ENCODE measurements at places on chromosomes 4 and X.

- no peak for DNase-seq
These were observed 105.5 kb downstream of the MID1 start for GRCh38 chrX:10514891-10515290.

DNA sequence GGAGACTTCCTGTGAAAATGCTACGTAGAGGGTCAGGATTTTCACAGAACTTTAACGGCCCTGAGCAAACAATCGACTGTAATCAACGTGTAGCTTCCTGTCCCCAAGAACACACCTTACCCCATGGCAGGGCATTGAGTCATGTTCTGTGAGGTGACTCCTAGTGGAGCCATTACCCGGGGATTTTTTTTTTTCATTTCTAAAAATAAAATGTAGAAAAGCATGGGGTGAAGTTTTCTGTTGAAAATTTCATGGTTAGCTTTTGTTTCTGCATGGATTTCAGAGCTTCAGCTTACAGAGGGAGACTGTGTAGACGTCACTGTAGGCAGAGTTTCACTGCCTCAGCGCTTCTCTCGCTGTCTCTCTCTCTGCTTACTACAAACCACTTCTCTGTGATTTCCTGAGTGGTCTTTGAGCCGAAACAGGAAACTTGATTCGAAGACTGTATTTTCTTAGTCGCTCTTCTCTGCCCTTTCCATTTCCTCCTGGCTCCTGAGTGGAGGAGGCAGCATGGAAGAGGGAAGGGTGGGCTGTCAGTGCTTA, 111.7 kb downstream of the NFKB1 start:
- no peak for DNase-seq

GRCh38 chr4:153535772-153536513, 69.8 kb downstream of the TMEM131L start:
- DNase-seq, result no peak

- DNase-seq, result no peak
These were observed 239.1 kb upstream of the DKK2 start for GRCh38 chr4:107275225-107275624.

DNA sequence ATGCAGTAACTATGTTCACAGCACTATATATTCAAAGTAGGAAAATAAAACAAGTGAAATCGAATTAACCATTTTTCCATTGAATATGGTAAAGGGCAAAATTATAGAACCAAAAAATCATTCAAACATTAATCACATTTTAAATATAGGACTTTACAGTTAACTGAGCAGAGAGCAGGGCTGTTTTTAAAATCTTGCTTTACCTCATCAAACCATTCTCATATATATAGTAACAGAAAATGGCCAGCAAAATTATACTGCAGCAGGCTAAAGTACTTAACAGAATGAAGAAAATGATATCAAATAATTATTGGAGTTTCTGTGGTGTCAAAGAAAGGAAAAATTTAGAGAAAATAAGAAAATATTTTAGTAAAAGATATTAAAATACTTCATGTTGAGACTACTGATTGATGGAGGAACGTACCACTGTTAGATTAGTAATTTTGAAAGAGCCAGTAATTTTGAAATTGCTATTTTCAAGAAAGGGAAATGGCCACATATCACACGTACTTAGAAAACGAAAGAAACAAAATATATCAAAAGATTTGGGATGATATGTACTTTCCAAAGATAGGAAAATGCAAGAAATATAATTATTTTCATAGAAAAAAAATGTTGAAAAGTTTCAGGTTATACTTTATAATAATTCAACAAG, 813.7 kb downstream of the DMD start:
- DNase-seq, result no peak

GRCh38 chr4:6445403-6446129, 26.8 kb downstream of the PPP2R2C start:
- no peak for DNase-seq

GRCh38 chr4:179989975-179990374, 2253.2 kb upstream of the TENM3 start:
- peak; percentile 3 for DNase-seq

GRCh38 chr4:63036159-63036866, 1372.9 kb downstream of the TECRL start:
- DNase-seq, result no peak

DNA sequence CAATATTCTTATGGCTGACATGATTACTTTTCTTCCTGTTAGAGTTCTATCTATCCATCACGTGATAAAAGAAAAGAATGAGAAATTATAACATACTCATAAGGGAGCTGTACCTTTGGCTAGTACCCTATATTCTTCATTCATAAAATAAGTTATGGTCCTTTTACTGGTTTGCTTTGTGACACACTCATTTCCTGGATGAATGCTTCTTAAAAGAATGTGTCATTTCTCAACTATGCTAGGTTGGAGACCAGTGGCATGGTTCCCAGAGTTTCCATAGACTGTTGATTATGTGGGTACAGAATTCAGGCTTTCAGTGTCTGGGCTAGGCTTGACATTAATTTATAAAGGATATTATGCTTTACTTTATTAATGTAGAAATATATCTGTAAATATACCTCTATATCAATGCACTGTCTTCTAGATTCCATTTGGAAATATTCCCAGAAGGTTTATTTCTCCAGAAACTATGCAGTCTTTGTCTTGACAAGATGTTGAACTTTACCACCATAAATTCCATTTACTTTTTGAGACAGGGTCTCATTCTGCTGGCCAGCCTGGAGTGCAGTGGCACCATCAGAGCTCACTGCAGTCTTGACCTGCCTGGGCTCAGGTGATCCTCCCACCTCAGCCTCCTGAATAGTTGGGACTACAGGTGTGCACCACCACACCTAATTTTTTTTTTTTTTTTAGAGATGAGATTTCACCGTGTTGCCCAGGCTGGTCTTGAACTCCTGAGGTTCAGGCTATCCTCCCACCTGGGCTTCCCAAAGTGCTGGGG, 23.8 kb downstream of the NUDT6 start:
- no peak for DNase-seq

GRCh38 chrX:44795945-44796450, 47.8 kb upstream of the DUSP21 start:
- DNase-seq, result no peak

DNA sequence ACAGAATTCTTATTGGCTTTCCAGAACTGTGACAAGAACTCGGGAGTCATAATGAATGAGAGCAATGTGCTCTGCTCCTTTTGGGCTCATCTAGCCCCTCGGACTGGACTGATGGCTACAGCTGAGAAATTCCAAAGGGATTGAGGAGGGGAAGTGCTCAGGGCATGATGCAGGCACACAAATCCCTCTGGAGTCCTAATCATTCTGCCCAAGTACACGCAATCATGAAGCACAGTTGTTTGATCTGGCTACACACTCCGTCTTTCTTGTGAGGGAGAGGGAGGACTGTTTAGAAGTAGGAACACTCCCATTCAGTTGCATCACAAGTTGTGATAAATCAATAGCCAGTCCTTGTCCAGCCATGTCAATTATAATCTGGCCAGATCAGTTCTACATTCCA, 237.5 kb downstream of the COL25A1 start:
- no peak for DNase-seq

- DNase-seq, result no peak
These were observed 218.9 kb downstream of the FBXW7 start for GRCh38 chr4:152316969-152317368.

GRCh38 chrX:74231625-74232024, 72.4 kb upstream of the ZCCHC13 start:
- no peak for DNase-seq

- no peak for DNase-seq
These were observed 25.6 kb downstream of the PNMA6E start for GRCh38 chrX:153375571-153375970.

GRCh38 chr4:173917255-173917960, 366.1 kb downstream of the FBXO8 start:
- no peak for DNase-seq

GRCh38 chr4:105840426-105841174, 54.7 kb upstream of the NPNT start:
- DNase-seq, result no peak

DNA sequence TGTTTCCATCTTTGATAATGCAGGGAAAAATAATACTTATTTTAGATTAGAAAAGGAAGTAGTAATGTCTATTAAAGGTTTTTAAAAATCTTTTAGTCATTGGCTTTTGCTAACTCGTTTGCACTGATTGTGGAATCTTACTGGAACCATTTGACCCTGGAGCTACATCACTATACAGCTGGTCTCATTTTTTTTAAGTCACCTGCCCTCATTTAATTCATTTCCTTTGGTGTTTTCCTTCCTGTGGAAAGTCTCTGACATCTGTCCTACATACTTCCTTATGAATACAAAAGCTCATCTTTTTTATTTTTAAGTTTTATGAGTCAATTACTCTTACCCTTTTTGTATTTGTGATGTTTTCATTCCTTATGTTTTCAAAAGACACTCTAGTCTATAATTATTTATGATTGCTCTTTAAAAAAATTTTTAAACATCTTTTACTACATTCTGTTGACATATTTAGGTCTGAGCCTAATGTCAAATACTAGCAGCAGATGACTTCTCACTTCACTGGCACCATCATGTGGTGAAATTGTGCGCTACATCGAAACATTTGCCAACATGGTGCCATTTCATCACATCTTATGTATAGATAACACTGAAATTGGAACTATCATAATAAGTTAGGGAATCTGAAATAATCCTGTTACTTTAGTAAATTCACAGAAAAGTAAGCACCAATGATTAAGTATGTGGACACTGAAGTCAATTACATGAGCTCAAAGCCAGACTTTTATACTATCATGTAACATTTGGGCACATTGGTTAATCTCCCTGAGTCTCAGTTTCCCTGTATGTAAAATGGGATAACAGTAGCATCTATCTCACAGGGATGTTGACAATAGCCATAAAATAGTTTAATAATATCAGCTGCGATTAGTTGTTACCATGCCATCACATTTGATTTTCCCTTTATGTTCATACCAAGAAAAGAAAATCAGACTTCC, 9.4 kb upstream of the MMAA start:
- DNase-seq, result no peak

DNA sequence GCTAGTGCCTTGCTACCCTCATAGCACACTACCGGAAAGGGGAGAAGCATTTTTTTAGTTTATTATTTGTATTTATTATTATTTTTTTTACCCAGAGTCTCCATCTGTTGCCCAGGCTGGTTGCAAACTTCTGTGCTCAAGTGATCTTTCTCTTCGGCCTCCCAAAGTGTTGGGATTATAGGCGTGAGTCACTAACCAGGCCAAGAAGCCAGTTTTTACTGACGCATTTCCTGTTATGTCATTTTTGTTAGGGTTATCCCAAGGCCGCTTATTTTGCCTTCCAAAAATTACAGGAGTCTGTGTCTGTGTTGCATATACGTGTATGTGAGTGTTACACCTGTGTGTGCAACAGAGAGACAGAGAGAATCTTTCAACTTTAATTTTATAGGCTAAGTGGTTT, 404.5 kb downstream of the GBA3 start:
- DNase-seq, result no peak

DNA sequence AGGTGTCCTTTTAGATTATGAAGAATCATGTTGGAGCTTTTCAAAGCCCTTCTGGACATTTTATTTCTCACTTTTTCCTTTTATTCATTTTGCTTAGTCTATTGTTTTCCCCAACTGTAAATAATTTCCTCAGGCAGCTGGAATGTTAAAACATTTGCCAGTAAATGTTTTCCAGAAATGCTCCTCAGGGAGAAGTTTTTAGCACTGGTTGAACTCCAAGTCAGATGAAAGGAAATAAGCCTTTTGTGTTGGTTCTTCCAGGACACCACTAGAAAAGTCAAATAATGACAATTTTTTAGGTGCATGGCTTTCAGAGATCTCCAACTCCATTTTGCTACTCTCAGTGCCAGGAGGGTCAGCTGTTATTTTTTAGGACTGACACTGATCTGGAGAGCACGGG, 127.9 kb downstream of the IL13RA2 start:
- no peak for DNase-seq

All from GM19239 (cell line).